A549 treated with Mapracorat at 1 μM for 4 hours (cell line): ENCODE measurements at places on chromosomes 7 and 10. TPM values are rescaled to one million over a fixed set of nuclear protein-coding genes. Genes with fewer than 3 reads are reported as not detected.

Gene CBX3
- 213 to 279 TPM (median 222 TPM) in 5 replicates for total RNA-seq

Gene CALY
- 0.33 to 1.6 TPM (median 0.74 TPM) in 5 replicates for total RNA-seq

Gene ANKRD61
- total RNA-seq: 0.28 to 1.2 TPM (median 0.51 TPM) in 5 replicates

Gene GJD4
- total RNA-seq: 0.08 to 0.10 TPM in 2 of 5 replicates, not detected in the others

Gene BTBD16
- 0.28 to 0.88 TPM (median 0.57 TPM) in 5 replicates for total RNA-seq

Gene PLPP4
- 0.16 to 0.25 TPM (median 0.19 TPM) in 3 of 5 replicates, not detected in the others for total RNA-seq

Gene DNAJC12
- 51.9 to 68.0 TPM (median 54.4 TPM) in 5 replicates for total RNA-seq

Gene NPY
- not detected in 5 replicates for total RNA-seq

Gene DYDC1
- total RNA-seq: not detected in 5 replicates

Gene DIP2C
- 9.7 to 14.3 TPM (median 12.6 TPM) in 5 replicates for total RNA-seq

Gene ZNF32
- total RNA-seq: 12.9 to 18.6 TPM (median 15.6 TPM) in 5 replicates

Gene CALML5
- not detected in 5 replicates for total RNA-seq

Gene MMP21
- 0.08 to 0.11 TPM in 2 of 5 replicates, not detected in the others for total RNA-seq

Gene SPDYE18
- 0.17 to 0.28 TPM (median 0.19 TPM) in 3 of 5 replicates, not detected in the others for total RNA-seq

Gene TECPR1
- total RNA-seq: 5.3 to 9.1 TPM (median 8.4 TPM) in 5 replicates

Gene LRGUK
- 0.18 to 0.37 TPM (median 0.26 TPM) in 5 replicates for total RNA-seq

Gene PSMC2
- 151 to 196 TPM (median 154 TPM) in 5 replicates for total RNA-seq

Gene IGF2BP3
- total RNA-seq: 21.3 to 32.5 TPM (median 29.1 TPM) in 5 replicates

Gene MYH16
- total RNA-seq: 0.23 to 0.57 TPM (median 0.36 TPM) in 5 replicates

Gene WDR11
- total RNA-seq: 20.2 to 24.5 TPM (median 23.4 TPM) in 5 replicates

Gene TRIM74
- total RNA-seq: 0.21 to 0.90 TPM (median 0.65 TPM) in 5 replicates

Gene NXPH1
- not detected in 5 replicates for total RNA-seq

Gene CUZD1
- total RNA-seq: 1.3 to 1.6 TPM (median 1.3 TPM) in 5 replicates

Gene CHST3
- total RNA-seq: 41.1 to 53.7 TPM (median 47.1 TPM) in 5 replicates

Gene SH2B2
- 1.8 to 3.9 TPM (median 3.5 TPM) in 5 replicates for total RNA-seq

Gene BBIP1
- total RNA-seq: 33.0 to 53.9 TPM (median 35.2 TPM) in 5 replicates

Gene ACBD5
- total RNA-seq: 21.3 to 26.5 TPM (median 25.0 TPM) in 5 replicates

Gene ZNF365
- 0.95 to 1.5 TPM (median 1.0 TPM) in 5 replicates for total RNA-seq

Gene CACNA2D1
- 4.9 to 8.1 TPM (median 7.7 TPM) in 5 replicates for total RNA-seq

Gene RBM48
- total RNA-seq: 6.0 to 7.3 TPM (median 6.2 TPM) in 5 replicates

Gene HOGA1
- 1.6 to 2.6 TPM (median 1.8 TPM) in 5 replicates for total RNA-seq

Gene ANKRD30A
- total RNA-seq: 0.39 to 1.2 TPM (median 1.1 TPM) in 5 replicates

Gene TRPV5
- total RNA-seq: not detected in 5 replicates

Gene ABCB1
- 0.20 to 0.51 TPM in 2 of 5 replicates, not detected in the others for total RNA-seq

Gene AKR1C8
- total RNA-seq: 0.14 to 0.27 TPM in 2 of 5 replicates, not detected in the others

Gene NEUROD6
- total RNA-seq: not detected in 5 replicates

Gene CPVL
- 0.17 to 0.51 TPM (median 0.29 TPM) in 5 replicates for total RNA-seq

Gene METTL27
- 6.3 to 12.0 TPM (median 10.8 TPM) in 5 replicates for total RNA-seq

Gene LRRC27
- total RNA-seq: 4.4 to 6.1 TPM (median 5.3 TPM) in 5 replicates

Gene HMX2
- 0.08 to 0.23 TPM (median 0.14 TPM) in 4 of 5 replicates, not detected in the other for total RNA-seq

Gene SEC31B
- 1.6 to 2.7 TPM (median 1.9 TPM) in 5 replicates for total RNA-seq
